ENCODE measurements at places on chromosomes 3 and 15. TPM values are rescaled to one million over a fixed set of nuclear protein-coding genes. Genes with fewer than 3 reads are reported as not detected.

The DNAH12 gene
- 0.80 TPM for total RNA-seq

The ACSBG1 gene
- 0.18 TPM for total RNA-seq

DNA sequence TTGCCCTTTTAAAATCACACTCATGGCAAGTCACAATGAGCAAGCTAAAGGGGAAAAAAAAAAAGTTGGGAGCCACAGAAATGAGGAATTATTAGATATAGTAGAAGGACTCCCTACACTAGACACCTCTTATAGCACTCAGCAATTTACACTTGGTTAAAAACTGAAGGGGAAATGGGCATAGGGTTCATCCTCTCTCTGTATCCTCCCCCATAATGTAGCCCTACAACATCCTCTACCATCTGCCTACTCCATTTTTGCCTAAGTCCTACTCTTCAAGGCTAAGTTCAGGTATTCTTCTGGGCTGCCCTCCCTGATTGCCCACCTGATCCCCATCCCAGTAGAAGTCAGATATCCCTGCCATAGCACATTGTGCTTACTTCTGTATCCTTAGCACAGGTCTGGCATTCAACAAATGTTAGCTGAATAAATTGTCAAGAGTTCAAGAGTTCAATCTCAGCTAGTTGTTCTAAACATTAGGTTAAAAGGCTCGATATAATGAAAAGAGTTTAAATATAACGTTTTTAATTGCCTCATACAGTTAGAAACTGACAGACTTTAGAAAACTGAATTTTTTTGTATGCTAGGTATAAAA lies 14.5 kb downstream of the SETD2 start:
- no peak for DNase-seq

GRCh38 chr3:8443829-8444791 lies 57.5 kb upstream of the LMCD1 start:
- DNase-seq: peak; percentile 80

DNA sequence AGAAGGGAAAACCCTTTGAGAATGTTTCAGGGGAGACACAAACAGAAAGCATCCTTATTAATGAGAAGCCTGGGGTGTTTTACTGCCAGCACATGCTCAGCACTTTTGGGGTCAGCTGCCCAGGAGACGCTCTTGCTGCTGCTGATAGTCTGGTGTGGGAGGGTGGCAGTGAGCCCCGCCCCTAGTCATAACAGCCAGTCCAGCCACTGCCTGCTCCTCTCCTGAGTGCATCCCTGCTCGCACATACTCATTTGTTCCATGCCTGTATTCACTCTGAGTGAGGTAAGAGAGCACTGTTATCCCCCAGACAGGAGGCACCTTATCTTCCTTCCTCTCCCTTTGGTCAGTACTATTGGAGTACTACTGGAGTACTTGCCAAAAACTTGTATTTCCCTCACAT lies 101.3 kb downstream of the ETFA start:
- DNase-seq: no peak

The RPL29 gene
- 753 TPM for total RNA-seq

The ARPP19 gene
- 191 TPM for total RNA-seq

GRCh38 chr3:54046641-54047214 lies 75.6 kb upstream of the CACNA2D3 start:
- DNase-seq: no peak

- DNase-seq: no peak
Observed at GRCh38 chr3:64262574-64263114, 37.4 kb upstream of the PRICKLE2 start.

GRCh38 chr15:89880727-89881126 lies 13.1 kb downstream of the AP3S2 start:
- DNase-seq: no peak

The TBC1D5 gene
- total RNA-seq: 82.6 TPM

- DNase-seq: no peak
Observed at GRCh38 chr3:86772699-86773098, 218.2 kb downstream of the VGLL3 start.

GRCh38 chr15:77012868-77013267 lies 17.9 kb downstream of the PSTPIP1 start:
- DNase-seq: no peak

- DNase-seq: no peak
Observed at GRCh38 chr3:28139967-28140634, 101.3 kb upstream of the CMC1 start.

- no peak for DNase-seq
Observed at GRCh38 chr15:57503051-57503702, 88.5 kb upstream of the MYZAP start.

DNA sequence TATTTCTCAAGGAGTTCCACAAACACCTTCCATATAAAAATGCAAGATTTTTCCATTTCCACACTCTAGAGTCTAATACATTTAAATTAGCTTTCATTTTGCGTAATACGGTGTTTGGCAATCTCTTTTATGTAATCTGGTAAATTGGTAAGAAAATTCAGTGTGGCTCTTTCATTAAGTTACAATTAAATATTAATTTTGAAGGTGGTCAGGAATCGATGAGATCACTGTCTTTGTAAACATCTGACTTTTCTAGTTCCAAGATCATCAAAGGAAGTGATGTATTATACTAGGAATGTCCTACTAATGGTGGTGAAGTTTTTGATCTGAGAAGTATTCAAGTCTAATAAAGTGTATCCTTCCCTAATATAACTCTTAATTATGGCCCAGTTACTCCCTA lies 1.1 kb upstream of the UTS2B start:
- no peak for DNase-seq

DNA sequence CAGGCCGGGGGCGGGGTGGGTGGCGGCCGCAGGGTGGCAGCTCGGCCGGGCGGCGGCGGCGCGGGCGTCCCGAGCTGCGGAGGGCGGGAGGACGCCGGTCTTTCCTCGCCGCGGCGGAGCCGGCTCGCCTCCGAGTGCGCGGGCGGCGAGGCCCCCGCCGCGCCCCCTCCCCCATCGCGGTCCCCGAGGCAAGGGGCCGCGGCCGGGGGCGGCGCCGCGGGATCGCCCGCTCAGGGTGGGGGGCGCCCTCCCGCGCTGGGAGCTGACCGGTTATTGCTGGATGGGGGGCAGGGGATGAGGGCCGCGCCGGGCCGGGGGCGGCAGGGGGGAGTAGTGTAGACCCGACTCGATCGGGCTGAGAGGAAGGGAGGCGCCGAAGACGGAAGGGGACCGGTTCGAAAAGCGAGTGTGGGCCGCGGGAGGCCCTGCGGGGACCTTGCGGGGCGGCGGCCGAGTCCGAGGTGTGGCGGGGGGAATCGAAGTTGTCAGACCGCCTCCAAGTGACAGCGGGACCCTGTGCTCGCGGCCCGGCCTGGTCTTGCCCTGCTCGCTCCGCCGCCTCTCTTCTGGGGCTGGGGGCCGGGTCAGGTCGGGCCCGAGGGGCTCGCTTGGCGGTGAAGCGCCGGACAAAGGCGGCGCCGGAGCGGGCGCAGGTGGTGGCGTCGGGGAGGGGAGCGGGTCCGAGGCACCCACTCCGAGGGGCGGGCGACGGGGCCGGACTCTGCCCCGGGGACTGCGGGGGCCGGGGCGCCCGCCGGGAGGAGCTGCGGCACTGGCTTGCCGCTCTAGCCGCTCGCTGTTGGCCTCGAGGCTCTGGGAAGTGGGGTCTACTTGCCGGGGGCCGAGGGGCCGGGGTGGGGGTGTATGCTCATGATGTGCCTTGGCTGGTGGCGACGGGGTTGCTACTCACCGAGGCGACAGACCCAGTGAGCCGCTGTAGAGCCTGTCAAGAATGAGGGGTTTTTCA lies 1.1 kb downstream of the BAHD1 start:
- DNase-seq: peak; percentile 67

GRCh38 chr15:79702621-79703020 lies 194.2 kb downstream of the MTHFS start:
- DNase-seq: no peak

DNA sequence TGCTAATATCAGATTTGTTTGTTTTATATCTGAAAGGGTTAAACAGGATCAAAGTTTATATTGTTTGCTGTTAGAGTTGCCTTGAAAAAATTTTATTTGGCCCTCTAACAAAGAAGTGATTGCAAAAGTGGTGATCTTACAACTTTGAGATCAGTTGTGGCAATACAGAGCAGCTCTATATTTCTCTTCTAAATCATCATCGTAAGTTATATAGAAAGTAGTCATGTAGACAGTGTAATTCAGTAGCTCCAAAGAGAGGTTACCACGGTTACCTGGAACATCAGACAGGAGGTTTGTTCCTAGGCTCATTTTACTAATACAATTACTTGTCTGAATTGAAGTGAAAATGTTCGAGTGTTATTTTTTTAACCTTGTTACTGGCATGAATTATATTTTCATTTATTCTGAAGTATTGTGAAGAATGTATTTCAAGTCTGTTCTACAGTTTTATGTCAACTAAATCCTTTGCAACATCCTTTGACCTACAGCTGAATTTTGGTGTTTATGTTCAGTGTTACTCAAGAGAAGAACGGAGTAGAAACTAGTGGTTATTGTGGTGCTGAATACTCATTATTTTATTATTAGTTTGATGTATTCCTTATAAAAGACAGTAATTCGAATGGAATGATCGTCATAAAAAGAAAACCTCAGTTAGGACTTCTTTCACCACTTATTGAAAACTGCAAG lies 214.2 kb downstream of the NAALADL2 start:
- DNase-seq: no peak

The ITPKA gene
- not detected for total RNA-seq

The CCDC39 gene
- total RNA-seq: 0.58 TPM

DNA sequence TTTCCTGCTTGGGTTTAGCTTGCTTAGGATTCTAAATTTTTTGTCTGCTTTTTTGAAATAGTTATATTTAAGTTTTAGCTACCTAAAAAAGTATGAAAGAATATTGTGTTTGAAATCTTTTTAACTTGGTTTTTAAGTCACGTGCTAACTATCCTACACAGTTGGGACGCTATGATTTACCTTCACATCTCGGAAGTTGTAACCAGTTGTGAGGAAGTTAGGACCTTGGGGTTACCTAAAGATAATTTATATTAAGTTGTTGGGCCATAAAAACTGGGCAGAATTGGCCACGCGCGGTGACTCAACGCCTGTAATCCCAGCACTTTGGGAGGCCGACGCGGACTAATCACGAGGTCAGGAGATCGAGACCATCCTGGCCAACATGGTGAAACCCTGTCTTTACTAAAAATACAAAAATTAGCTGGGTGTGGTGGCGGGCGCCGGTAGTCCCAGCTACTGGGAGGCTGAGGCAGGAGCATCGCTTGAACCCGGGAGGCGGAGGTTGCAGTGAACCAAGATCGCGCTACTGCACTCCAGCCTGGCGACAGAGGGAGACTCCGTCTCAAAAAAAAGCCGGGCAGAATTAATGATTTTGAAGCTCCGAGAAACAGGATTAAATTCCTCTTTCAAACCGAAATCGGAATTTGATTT lies 1.0 kb downstream of the ZFAND6 start:
- no peak for DNase-seq

DNA sequence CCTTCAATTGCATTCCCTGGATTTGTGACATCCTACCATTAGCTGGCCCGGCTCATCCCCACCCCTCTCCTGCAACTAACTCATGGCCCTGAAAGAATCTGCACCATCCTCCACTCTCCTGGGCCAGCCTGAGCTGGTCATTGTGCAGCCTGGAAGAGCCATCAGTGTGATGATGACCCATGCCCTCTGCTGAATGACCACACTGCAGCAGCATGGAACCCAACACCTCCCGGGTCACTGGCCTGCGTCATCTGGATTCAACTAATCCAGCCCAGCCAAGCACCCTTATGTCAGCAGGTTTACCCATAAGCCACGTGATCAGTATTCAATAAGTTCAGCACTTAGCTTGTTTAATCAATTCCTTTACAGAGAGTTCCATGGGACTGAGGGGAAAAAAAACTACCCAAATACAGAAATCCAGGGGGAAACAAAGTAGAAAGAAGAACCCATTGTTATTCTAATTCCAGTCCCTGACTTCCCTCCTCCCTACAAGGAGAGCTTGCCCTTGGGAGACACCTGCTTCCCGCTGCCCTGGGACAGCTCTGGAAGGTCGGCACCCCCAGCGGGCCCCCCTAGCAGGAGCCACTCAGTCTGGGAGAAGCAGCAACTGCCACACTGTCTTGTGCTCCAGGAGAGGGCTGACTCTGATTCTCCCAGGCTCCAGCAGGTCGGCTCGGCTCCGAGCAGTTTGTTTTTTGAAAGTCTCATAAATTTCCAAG lies 309.1 kb upstream of the TLE3 start:
- DNase-seq: no peak

DNA sequence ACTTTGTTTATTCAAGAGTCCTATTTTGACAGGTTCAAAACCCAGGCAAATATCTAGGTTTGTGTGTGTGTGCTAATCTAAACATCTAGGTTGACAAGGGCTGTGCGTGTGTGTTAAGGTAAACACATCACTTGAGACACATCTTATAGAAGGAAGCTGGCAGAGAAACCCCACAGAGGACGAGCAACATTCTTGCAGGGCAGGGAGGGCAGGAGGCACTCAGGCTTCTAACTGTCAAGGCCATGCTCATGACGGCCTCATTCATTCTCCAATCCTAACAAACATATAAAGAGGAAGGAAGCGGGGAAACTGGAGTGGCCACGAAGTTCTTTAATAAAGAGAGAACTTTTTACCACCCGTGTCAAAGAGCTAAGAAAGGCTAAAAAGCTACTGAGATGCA lies 43.4 kb downstream of the SLCO2A1 start:
- DNase-seq: no peak

- DNase-seq: no peak
Observed at GRCh38 chr15:88185584-88185983, 71.0 kb downstream of the NTRK3 start.

The GPR149 gene
- not detected for total RNA-seq

The EPHA3 gene
- total RNA-seq: 12.6 TPM

The KLHL6 gene
- total RNA-seq: 4.7 TPM

The SAMD7 gene
- not detected for total RNA-seq

The ANKRD34C gene
- total RNA-seq: 0.13 TPM

DNA sequence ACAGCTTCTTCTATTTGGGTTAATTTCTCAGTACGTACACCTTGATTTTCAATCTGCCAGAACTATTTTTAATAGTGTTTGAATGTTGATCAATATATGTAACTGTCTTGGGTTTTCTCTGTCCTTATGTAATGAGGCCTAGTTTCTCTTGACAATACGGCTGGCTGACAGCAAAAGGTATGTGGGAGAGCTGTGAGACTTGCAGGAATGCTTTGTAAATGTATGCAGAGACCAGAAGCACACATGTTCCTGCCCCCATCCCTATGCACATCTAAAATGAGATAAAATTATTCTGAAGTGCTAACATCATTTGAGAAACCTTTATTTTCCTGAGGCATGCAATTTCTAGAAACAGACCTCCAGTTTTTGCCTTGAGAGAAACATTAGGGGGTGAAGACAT lies 593.8 kb upstream of the GBE1 start:
- no peak for DNase-seq

GRCh38 chr3:14791343-14791945 lies 27.3 kb upstream of the FGD5 start:
- peak; percentile 83 for DNase-seq

The TNNC1 gene
- 205 TPM for total RNA-seq

The EPHA6 gene
- total RNA-seq: 0.98 TPM

GRCh38 chr3:159260049-159260662 lies 458.3 kb downstream of the MFSD1 start:
- peak; percentile 60 for DNase-seq

GRCh38 chr3:74273091-74273490 lies 341.4 kb downstream of the CNTN3 start:
- no peak for DNase-seq

- DNase-seq: no peak
Observed at GRCh38 chr3:102390171-102390864, 44.5 kb upstream of the ZPLD1 start.

All from sciatic nerve (tissue), 2 donors.